Cerebellar cortex (tissue), 1 donor: ENCODE measurements at places on chromosomes 5 and 9.

- no peak for DNase-seq
Measured at GRCh38 chr5:116529615-116530014, 45.0 kb downstream of the SEMA6A start.

DNA sequence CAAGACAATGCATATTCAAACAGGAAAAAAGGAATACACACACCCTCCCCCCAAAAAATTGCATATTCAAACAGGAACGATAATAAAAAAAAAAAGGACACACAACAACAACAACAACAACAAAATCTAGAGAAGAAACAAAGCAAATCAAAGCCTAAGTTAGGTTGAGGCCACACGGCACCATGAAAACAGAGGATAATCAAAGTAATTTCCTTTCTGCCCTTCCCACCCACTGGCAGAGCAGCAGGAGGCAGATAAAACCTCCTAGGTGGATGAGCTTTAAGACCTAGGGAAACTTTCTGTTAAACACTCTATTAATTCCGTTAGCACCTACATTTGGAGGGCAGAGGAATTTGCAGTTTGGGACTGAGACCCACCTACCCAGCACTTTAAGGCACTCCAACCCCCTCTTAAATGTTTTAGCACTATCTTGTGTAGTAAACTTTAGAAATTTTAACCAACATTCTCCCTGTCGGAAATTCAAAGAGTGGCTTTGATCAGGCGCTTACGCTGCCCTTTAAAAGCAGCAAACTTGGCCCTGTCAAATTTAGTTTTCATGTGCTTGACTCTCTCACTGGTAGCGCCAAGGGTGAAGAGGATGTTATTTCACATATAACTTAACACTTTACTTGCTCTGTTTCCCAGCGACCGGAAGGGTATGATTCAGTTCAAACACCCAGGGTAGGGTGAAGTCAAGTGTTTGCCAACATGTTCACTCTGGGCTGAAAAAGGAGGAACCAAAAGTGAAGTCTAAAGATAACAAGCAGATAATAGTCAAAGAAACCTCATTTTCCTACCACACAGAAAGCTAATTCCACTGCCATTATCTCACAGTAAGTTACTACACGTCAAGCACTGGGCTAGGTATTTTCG, 9.2 kb downstream of the ENC1 start:
- DNase-seq = no peak

DNA sequence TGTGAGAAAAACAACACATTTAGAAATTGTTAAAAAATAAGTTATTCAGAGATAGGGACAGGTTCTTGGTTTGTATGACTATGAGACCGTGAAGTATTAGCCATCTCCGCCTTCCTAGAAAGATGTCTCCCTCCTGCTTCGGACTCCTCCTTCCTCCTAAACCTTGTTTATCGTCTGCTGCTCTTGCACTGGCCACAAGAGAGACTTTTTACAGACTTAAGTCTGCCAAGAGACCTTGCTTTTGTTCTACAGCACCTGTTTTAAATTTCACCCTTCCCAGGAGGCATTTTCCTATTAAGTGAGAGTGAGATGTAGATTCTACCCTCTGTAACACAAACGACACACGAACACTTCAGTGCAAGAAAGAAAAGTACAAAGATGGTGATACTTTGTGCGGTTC, 274.6 kb downstream of the ARHGEF28 start:
- DNase-seq = no peak

DNA sequence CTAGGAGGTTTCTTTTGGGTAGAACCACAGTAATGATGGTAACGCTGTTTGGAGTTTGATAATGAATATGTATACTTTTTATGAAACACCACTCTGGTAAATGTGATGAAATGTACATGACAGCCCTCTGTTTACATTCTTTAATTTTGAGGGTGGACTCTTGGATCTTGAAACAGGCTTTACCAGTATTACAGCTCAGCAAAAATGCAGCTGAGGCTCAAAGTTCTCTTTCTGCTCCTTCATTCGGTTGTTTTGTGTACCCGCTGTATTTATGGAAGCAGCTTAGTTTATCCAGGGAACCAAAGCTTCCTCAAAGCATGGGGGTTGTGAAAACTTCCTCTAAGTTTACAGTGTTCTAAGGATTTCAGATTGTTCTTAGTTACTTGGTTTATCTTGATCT, 11.1 kb downstream of the GAPVD1 start:
- no peak for DNase-seq

GRCh38 chr9:127204771-127205470, 59.7 kb upstream of the GARNL3 start:
- peak; percentile 74 for DNase-seq

DNA sequence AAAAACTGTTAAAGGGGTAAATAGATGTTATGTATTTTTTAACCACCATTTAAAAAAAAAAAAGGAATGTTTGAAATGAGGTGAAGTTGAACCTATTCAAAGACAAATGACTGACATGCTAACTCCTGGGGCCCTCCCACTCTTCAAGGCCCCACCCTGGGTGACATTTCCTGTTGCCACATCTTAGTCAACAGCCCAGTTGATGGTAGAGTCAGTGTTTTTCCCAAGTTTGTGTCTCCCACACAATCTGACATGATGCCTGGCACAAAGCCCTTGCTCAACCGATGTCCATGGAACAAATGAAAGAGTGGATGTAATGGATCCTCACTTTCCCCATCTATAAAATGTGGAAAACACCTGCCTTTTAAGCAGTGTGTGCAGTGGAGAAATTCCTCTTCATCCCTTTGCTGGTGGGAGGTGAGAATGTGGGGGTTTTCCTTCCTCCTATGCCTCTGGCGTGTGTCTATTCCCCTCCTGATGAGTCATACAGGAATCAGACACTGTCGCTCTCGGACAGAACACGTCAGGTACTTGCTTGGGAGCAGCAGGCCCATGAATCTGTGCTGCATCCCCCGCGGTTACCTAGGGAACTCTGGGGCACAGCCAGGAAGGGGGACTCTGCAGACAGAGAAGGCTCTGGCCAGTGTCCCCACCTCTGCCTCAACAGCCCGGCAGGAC, 13.7 kb upstream of the ADRA1B start:
- DNase-seq = no peak

DNA sequence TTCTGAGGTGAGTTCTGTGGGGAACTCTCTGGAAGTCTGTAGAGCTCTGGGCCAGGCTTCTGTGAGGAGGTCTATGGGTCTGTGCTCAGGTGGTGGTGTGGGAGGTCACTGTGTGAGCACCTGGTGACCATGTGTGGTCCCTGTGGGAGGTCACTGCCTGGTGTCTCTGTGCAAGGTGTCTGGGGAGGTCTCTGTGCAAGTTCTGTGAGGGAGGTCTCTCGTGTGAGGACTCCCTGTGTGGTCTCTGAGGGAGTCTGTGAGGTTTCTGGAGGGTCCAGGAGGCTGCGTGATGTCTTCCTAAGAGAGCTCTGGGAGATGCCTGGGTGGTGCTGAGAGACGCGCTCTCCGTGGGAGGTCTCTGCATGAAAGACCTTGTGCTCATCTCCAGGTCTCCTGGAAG, 6.0 kb upstream of the SPATA31E1 start:
- no peak for DNase-seq

DNA sequence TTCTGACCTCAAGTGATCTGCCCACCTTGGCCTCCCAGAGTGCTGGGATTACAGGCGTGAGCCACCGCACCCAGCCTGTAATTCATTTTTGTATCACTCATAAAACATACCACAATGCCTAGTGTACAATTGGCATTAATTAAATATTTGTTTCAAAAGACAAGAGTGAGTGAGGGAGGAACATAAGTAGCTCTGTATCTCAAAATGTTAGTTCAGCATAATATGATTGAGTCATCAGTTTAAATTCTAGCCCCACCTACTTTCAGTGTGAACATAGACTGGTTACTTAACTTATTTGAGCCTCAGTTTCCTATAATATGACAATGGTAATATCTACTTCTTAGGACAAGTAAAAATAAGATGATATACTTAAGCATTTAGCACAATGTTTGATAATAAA, 26.9 kb downstream of the INVS start:
- no peak for DNase-seq

GRCh38 chr5:1474866-1475543, 29.8 kb upstream of the SLC6A3 start:
- DNase-seq = no peak

GRCh38 chr5:29077451-29077850, 2039.1 kb upstream of the CDH9 start:
- no peak for DNase-seq

DNA sequence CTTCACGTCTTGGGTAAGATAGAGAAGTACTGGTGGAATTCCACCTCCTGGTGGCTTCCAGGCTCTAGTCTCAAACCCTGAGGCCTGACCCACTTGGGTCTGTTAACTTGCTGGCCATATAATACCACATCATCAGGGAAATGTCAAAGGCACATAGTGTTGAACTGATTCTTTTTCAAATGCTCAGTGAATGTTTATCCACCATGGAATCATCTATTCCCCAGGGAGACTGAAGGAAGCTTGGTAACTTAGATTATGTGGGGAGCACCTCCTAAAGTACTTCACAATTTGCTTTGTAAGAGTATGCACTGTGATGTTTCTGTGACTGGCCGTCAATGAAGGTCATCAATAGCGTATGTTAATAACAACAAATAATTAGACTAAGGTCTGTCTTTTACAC, 16.1 kb downstream of the MACROH2A1 start:
- no peak for DNase-seq

- no peak for DNase-seq
Measured at GRCh38 chr9:36930941-36931340, 103.1 kb downstream of the PAX5 start.

- DNase-seq = no peak
Measured at GRCh38 chr5:163531272-163531671, 25.9 kb downstream of the MAT2B start.

DNA sequence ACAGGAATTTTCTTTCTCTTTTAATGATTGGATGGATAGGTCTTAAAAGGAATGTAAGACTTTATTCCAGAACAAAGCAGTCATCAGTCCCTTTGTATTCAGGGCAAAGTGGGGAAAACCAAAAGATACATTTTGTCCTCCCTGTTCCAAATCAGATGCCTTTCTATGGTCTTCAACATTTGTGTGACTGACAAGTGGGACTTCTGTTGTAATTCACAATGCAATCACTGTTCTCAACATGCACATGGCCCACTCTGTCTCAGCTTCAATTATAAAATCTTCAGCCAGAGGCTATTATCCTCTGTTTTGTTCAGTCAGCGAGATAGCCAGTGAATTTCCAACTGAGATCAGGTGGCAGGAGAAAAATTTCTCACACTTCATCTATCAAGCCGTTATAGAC, 95.5 kb upstream of the ERBIN start:
- peak; percentile 8 for DNase-seq

DNA sequence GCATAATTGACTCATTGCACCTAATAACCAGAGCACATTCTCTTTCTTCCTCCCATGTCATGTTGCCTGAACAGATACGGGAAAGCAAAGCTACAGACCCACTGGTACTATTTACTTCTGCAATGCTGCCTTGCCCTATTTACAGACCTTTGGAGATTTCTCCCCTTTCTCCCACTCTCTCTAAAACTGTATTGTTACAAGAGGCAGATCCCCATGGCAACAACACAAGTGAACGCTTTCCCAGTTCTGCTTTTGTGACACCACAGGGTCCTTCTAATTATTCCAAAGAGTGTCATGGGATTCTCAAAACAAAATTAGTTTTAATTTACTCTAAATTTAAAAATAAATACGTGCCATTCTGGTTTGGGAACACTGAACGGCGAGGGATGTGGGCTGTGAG, 104.7 kb downstream of the KCTD16 start:
- no peak for DNase-seq

GRCh38 chr5:131661933-131662332, 26.9 kb upstream of the RAPGEF6 start:
- no peak for DNase-seq

DNA sequence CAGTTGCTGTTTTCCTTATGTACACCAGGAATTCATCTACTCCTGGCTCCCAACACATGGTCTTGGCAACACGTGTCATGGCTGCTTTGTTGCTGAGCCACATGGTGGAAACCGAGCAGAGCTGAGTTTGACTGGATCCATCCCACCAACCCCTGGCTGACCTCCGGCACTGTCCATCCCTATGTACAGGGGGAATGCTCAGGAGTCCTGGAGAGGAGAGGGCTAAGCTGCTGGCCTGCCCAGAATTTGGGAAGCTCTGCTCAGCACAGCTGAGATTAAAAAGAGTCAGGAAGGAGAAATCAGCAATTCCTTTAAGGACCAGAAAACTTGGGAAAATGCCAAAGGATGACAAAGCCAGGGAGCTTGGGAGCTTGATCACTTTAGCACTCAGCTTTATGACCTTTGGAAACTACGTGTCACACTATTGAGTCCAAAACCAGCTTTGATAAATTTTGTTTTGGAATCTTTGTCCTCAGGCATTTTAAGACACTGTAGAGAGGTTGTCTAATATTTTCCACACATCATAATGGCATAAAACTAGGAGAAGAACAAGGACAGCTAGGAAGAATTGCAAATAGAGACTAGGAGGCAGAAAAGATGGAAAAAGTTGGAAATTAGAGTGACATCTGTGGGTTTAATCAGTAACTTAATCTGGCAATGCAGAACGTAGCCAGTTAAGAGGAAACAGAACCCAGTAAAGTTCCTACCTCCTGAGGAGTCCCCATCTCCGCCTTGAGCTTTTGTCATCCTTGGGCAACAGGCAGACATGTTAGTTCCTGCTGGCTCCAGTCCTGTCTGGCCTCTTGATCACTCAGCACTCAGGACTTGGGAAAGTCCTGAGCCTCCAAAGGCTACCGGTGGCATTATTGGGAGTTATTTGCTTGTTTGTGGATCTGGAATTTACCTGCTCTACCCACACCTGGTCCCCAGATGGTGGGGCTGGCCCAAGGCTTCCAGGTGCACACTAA, 62.5 kb upstream of the PLPP1 start:
- DNase-seq = no peak

GRCh38 chr5:158127536-158127935, 268.6 kb upstream of the CLINT1 start:
- DNase-seq = no peak

DNA sequence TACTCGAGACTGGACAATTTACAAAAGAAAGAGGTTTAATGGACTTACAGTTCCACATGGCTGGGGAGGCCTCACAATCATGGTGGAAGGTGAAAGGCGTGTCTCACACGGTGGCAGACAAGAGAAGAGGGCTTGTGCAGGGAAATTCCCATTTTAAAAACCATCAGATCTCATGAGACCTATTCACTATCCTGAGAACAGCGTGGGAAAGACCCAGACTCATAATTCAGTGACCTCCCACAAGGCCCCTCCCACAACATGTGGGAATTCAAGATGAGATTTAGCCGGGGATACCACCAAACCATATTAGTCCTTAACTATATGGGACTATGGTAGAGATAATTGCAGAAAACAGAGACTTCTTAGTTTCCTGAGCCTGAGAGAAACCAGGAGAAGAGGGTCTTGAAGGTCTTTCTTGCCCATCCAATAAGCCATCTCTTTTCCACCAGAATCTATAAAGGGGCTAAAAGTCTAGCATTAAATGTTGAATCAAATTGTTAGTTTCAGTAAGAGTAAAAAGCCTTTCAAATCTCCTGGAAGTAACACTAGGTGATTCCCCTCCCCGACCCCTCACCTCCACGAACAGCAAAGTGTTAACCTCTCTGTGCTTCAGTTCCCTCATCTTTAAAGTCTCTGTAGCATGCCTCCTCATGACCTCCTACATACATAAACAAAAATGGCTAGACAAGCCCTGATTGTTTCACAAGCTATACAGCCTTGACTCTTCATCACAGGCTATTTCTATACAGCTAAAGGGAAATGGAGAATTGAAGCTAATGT, 259.1 kb downstream of the TMEM167A start:
- DNase-seq = no peak
